ENCODE measurements at places on chromosomes 1 and 21.

GRCh38 chr1:88698764-88699163 lies 14.7 kb downstream of the PKN2 start:
- DNase-seq = peak; percentile 23

DNA sequence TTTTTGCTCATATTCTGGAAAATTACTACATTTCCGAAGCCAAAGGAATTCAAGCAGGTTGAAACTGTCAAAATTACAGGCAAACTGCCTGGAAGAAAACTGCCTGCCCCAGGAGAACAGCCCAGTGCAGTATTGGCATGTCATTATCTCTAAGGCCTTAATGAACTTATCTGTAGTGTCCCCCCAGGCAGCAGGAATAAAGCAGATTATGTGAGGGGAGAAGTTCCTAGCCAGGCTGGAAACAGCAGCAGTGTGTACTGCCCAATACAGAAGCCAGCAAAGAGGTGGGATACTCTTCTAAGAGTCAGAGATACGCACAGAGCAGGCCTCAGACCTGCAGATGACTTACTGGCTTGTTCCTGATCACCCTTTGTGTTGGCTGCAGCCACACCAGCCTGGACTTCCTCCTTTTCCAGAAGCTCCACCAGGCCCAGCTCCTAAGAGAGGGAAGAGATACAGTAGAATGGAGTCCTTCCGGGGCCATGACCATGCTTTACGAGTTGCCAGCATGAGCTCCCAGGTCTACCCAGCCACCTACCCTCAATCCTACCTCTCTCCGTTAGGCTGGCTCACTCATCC lies 11.7 kb downstream of the IQGAP3 start:
- no peak for DNase-seq

- no peak for DNase-seq
Observed at GRCh38 chr21:44071359-44072104, 35.7 kb upstream of the PWP2 start.

- DNase-seq = peak; percentile 45
Observed at GRCh38 chr1:219566951-219567947, 45.7 kb downstream of the ZC3H11B start.

GRCh38 chr1:180533266-180533987 lies 25.3 kb upstream of the OVAAL start:
- DNase-seq = peak; percentile 47

GRCh38 chr1:244012202-244012601 lies 38.9 kb upstream of the ZBTB18 start:
- no peak for DNase-seq

DNA sequence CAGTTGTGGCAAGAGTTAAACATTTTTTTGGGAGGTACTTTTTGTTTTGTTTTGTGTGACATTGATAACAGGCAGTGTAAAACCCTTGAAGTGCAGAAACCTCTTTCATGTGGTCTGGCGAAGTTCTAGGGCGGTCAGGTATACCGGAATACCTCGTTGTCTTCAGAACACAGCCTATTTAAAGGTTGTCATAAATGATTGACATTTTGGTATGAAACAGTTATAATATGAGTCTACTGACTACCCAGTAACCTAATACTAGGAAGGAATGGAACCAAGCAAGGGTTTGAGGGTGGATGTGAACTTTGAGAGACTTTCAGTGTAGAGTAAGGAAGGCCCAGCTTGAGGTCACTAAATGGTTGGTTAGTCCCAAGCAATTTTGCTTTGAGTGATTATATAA lies 40.5 kb downstream of the PATJ start:
- DNase-seq = no peak

GRCh38 chr1:183841950-183842794 lies 37.3 kb downstream of the RGL1 start:
- DNase-seq = peak; percentile 77

DNA sequence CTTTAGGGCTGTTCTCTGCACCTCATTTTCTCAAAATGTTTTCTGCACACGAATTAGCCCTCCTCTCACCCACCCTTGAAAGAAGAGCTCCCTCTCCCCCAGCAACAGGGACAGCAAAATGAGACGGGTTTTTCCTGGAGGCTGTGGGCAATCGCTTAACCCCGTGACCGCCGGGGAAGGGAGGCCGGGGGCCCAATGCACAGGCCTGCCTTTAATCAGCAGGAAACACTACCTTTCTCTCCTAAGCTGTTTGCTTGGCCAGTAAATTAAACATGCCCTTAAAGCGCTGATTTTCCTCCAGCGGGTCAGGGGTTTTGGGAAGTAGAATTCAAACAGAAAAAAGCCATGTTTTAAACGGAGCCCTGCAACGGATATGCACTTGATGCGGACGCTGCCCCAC lies 114.4 kb downstream of the PRDM16 start:
- no peak for DNase-seq

DNA sequence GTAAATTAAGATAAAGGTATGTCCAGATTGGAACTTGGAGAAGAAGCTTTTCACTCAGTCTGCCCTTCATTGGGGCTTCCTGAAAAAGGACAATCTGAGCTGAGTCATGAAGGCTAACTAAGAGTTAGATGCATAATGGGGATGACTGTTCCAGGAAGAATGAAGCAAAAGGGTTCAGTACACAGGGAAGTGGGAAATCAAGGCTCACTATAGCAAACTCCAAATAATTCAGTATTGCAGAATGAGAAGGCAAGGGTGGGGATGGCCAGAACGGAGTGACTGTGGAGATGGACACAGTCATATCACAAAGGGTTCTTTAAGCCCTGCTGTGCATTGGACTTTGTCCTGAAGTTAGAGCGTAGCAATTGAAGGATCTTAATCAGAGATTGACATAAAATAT lies 158.3 kb downstream of the FGGY start:
- no peak for DNase-seq

DNA sequence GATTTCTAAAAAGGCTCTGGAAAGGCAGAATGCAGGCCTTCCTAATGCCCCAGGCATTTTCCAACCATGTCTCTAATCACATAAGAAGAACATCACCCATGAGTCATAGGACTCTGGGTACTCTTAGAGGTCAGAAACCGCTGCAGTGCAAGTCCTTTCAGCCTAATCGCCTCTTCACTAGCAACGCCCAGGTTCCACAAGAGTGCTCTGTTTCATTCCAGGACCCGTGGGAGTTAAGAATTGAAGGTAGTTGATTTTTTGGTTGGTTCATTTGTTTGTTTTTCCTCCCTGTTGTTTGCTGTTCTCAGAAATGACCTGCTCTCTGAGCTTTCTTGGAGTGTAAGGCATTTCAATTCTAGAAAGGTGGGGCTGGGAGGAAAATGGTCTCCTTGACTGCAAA lies 123.2 kb downstream of the NR5A2 start:
- peak; percentile 70 for DNase-seq

- DNase-seq = no peak
Observed at GRCh38 chr1:78840453-78841271, 165.9 kb downstream of the ADGRL4 start.

DNA sequence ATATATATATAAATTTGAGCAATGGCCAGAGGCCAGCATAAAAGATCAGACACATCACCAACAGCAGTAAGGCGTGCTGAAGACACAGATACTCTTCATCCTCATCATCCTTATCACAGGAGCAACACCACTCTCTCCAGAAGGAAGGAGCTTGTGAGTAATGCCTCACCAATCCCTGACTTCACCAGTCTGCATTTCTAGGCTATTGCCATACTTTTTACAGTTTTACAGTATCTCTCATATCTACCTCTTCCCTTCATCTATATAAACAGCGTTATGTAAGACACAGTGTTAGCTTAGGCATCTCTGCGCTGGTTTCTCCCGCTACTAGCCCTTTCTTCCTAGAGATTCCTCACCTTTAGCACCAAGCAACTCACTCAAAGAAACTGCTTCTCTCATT lies 2.4 kb upstream of the ABL2 start:
- no peak for DNase-seq

- no peak for DNase-seq
Observed at GRCh38 chr21:45299026-45299863, 11.6 kb upstream of the POFUT2 start.

Data from MV-4-11 (cell line).